Natural killer cell (primary cell): ENCODE measurements at places on chromosomes 1 and 21.

- DNase-seq = no peak
Observed at GRCh38 chr1:107535091-107535490, 394.3 kb downstream of the NTNG1 start.

- DNase-seq = no peak
Observed at GRCh38 chr1:212311836-212312497, 26.8 kb downstream of the PPP2R5A start.

DNA sequence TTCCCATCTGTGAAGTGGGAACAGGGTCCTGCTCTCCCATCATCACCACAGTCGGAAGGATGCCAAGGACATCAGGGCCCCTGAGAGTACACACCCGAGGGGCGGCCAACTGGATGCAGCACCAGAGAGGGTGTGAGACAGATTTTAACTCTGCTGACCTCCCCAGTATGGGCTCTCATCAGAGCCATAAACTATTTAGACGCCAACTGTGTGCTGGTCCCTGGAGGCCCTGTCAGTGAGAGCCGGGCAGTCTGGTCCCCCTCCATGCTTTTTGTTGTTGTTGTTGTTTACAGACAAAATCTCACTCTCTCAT is 1.7 kb downstream of the FGR start:
- DNase-seq = no peak

DNA sequence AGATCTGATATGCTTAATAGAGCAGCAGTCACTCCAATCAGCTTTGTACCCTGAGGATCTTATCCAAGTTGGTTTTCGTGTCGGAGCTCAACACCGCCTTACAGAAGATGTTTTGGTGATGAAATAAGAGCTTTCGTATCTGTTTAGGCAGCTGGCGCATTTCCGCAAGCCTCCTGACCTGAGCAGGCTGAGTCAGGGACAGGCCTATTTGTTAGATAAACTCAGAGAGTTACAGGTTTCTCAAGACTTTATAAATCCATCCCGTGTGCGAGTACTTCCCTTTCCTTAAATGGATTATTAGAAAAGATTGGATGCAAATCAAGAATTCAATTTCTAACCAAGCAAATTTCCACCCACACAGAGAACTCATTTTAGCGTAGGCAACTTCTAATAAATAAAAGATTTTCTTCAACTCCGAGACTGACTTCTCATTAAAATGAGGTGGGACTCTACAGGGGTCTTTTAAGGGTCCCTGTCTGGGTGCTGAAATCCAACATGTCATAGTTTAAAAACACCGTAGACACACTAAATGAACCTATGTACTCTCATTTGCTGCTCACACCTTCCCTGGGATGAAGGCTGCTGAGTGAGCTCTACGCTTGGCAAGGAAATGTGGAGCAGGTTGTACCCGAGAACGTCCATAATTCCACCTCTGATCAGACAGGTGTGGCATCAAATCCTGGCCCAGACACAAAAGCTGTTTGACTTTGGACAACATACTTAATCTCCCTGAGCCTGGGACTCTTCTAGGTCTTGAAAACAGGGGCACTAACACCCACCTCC is 106.9 kb upstream of the F3 start:
- no peak for DNase-seq

DNA sequence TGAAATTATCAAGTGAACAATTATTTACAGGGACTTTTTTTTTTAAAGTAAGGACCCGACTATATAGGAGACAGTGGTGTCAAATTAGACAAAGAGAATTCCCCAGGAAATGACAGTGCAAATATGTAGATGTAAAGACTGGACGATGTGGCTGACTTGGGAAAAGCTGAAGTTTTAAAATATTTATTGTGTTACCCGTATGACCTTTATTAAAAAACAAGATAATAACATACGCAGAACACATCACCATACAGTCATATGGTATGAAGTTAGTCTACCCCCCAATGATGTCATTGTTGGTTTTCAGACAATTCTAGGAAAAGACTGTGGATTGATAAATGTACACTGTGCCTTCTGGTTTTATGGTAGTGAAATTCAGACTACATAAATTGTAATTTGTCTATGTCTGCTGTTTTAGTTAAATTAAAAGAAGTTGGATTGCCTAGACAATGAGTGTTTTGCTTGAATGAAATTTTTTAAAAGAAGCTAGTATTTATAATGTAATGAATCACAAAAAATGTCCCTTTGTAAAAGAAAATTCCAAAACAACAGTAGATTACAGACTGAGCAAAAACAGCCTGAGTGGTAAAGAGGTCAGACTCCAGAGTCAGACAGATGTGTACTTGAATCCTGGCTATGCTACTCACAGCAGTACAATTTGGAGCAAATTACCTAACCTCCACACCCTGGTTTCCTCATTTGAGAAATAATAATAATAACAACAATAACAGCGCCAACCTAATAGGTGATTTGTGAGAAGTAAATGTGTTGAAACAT is 15.5 kb upstream of the PDC start:
- DNase-seq = no peak

DNA sequence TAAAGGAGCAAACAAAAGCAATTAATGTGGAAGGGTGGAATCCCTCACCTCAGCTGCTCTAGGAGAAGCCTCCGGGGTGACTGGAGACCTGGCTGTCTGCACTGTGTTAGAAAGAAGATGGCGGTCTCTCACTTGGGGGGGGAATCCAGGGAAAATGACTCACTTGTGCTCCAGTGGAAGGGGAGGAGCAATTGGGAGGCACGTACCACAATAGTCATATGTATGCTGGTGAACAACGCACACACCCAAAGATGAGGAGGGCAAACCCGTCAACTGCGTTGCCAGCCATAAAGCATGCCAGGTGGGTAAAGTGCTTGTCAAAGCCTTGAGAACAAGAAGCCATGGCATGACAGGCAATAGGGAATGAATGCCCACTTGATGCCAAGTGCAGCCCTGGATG is 22.1 kb downstream of the PLEKHA6 start:
- no peak for DNase-seq

- no peak for DNase-seq
Observed at GRCh38 chr1:168387781-168388760, 107.4 kb downstream of the TBX19 start.

- DNase-seq = no peak
Observed at GRCh38 chr1:236016083-236016482, 48.8 kb downstream of the NID1 start.

DNA sequence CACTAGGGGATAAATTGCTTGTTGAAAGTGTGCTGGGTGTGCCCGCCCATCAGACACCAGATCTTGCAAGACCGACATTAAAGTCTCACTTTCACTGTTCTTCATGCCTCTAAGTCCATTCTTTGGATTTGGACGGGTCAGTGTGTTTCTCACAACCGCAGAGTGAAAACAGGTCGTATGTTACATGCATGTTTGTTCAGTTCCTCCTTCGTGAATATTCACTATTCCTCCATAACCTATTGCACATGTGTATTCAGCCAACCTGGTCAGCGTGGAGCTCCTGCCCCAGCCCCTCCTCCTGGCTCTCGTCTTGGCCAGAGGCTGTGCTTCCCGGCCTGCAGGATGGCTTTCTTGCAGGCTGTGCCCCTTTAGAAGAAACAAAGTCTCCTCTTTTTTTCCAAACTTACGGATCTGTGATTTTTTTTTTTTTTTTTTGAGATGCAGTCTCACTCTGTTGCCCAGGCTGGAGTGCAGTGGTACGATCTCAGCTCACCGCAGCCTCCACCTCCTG is 2.2 kb upstream of the KRTAP10-6 start:
- DNase-seq = no peak

- DNase-seq = no peak
Observed at GRCh38 chr1:32770221-32770731, 46.9 kb downstream of the YARS1 start.

DNA sequence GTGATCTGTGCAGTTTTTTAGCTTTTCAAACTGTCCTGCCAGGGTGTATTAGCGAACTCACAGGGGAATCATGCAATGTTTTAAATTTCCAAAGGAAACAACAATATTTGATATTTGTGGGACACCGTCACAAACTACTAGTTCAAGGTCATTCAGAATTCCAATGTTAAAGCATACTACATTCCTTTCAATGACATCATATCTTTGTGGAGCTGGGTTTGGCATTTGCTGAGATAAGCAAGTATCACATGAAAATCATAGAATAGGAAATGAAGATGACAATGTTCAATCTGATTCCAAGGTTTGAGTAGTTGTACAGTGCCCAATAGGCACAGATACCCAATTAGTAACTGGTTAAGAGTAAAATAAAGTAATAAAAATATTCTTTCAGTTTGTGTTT is 35.6 kb downstream of the NUF2 start:
- no peak for DNase-seq

GRCh38 chr1:66947267-66947666 is 22.5 kb downstream of the MIER1 start:
- no peak for DNase-seq

DNA sequence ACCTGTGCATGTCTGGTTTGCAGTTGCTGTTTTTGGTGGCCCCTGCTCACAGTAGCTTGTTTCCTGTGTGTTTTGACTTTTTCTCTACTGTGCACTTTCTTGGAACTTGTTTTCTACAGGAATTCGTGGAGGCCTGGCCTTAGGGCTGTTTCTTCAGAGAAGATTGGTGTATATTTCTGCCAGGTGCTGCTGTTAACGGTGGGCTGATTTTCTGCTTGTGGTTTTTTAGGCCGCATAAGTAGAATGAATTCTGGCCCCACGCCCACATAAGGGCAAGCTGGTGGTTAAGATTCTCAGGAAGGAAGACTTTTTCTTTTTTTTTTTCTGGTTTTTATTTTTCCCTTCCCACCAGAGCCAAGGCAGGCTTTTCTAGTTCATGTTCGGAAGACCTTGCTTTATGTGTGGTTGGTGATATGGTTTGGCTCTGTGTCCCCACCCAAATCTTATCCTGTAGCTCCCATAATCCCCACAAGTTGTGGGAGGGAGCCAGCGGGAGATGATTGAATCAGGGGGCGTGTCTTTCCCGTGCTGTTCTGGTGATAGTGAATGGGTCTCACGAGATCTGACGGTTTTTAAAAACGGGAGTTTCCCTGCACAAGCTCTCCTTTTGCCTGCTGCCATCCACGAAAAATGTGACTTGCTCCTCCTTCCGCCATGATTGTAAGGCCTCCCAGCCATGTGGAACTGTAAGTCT is 71.5 kb upstream of the DISP3 start:
- peak; percentile 30 for DNase-seq

DNA sequence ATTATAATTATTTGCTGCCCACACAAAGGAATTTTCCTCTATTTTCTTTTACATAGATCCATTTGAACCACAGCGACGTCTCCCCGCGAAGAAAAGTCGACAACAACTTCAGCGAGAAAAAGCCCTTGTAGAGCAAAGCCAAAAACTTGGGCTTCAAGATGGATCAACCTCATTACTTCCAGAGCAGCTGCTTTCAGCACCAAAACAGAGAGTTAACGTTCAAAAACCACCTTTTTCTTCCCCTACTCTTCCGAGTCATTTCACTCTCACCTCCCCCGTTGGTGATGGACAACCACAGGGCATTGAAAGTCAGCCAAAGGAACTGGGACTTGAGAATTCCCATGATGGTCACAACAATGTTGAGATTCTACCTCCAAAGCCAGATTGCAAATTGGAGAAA is 7.2 kb downstream of the GORAB start:
- no peak for DNase-seq

DNA sequence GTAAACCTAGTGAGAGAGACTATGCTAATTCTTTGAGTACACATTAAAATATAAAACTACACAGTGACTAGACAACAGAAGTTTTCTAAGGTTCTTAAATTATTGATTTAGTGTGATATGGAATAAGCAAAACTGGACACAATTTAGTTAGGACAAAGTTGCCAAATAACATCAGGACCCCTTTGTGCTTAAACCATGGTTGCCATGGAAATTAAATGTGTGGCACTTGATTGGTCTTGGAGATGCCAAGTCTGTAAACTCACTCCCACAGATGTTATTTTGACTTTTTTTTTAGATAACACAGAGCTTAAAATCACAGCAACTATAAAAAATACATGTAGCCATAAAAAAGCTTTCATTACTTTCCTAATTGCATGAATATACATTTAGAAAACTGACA is 234.6 kb downstream of the BRINP3 start:
- DNase-seq = no peak

DNA sequence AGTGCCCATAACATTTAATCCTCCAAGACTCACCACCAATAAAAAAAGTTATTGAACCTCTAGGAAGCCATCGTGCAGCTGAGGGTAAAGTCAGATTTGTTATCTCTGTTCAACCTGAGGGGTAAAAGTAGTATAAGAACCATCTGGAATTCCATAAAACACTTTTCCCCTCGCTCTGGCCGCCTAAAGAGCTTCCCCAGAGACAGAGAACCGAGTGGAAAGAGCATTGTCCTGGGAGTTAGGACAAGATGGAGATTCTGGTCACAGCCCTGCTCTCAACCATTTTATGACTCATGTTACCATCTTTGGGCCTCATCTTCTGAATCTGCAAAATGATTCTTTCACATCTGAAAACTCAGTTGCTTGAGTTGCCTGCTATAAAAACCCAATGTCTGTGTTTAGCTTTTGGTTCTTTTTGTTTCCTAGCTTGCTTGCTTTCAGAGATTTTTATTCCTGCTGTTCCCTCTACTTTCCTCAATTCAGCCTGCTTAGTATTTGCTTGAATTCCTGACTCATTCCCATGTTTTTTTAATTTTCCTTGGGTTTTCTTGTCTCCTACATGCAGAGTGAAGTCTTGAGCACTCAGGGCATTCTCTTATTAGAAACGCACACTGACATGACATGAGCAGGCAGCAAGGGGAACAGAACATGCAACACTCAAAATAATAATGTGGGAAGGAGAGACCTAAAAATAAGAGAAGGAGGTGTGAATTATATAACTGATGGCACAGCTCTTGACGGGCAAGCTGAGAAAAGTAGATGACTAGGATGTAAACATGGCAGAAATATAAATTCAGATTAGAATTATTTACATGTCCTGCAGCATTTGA is 1.7 kb downstream of the EPHX4 start:
- no peak for DNase-seq

DNA sequence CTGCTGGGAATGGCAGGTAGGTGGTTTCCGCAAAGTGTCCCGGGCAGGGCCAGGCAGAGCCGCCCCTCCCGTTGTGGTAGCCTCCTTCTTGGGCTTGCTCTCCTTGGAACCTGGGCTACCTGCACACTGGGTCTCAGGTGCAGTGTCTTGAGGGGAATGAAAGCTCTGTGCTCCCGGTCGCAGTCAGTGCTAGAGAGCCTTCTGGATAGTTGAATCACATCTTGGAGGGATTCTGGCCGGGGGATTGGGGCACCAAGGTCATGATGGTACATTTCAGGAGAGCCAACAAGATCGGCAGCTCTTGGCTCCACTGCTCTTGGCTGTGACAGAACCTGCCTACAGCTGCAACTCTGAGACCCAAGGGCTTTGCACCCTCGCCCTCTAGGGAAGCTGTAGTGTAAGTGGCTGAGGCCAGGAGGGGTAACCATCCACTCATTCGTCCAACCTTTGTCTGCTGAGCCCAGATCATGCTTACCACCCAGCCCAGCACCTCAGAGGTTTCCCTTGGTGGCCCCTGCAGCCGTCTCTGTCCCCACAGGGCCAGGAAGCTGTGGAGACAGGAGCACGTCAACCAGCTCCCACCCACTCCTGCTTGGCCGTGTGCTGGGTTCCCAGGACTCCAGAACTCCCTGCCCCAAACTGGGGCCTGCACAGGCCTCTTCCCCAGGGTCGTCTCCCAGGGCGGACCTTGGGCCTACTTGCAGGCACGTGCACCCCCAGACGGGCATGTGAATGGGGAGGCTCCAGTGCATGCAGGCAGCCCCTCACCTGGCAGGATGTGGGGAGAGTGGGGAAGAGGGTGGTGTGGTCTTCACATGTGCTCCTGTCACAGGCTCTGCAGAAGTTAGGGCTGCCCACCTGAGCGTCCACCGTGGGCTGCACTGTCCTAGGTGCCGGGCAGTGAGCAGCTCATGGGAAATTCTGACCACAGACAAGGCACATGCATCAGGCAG is 40.0 kb downstream of the NTPCR start:
- DNase-seq = no peak
